Muscle of leg (tissue), 16 donors: ENCODE measurements at places on chromosomes 16 and 17.

- DNase-seq = no peak
Measured at GRCh38 chr17:78875363-78876093, 27.5 kb downstream of the CEP295NL start.

GRCh38 chr17:67400193-67400592 is 23.1 kb downstream of the PITPNC1 start:
- peak; percentile 81 for DNase-seq

- no peak for DNase-seq
Measured at GRCh38 chr16:86232496-86232895, 277.8 kb upstream of the FOXF1 start.

GRCh38 chr17:28272166-28272565 is 46.8 kb upstream of the TMEM97 start:
- no peak for DNase-seq

DNA sequence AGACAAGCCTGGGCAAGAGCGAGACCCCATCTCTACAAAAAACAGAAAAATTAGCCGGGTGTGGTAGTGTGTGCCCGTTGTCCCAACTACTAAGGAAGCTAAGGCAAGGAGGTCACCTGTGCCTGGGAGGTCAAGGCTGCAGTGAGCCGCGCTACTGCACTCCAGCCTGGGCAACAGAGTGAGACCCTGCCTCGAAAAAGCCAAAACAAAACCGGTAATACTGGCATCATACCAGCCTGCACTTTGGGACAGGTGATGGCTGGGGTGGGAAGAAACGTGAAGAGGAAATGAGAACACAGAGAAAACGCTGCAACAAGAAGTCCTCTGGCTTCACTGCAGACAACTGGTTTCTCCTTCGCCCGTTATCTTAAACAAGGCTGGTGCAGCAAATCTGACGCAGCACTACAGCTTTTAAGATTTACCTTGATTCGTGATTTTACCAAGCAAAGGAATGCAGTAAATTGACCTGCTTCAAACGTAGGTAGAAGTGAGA is 725 bp upstream of the CASC3 start:
- DNase-seq = peak; percentile 21

GRCh38 chr17:35088356-35088880 is 24.9 kb upstream of the RFFL start:
- DNase-seq = peak; percentile 64

DNA sequence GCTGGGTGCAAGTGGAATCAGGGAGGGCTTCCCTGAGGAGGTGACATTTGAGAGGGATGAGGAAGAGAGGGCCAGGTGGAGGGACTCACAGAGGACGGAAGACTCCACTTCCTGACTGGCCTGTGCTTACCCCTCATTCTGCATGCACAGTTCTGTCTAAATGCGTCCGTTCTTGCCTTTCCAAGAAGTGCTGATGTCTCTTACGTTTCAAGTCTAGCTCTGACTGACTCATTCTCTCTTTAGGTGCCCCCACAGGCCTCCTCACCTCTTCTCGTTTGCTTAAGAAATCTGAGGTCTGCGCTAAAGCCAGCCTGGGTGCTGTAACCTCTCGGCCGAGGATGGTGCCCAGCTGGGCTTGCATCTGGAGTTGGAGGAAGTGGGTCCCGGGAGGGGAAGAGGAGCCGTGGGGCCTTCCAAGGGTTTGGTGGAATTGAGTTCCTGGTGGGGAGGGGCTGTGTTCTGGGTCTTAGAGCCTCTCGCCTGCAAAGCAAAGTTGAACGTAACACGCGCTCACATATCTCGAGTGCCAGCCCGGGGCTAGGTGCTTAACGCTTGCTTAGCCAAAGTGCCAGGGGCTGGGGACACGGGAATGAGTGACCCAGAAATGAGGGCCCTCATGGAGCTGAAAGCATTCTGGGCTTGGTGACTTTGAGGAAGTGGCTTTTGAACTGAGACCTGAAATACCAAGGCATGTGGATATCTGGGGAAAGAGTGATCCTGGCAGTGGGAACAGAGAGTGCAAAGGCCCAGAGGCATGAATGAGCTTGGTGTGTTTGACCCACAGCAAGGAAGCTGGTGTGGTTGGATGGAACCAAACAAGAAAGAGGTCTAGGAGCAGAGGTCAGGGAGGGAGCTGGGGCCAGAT is 4.8 kb downstream of the IL4R start:
- peak; percentile 75 for DNase-seq

GRCh38 chr16:70670175-70670574 is 15.7 kb downstream of the MTSS2 start:
- no peak for DNase-seq

- no peak for DNase-seq
Measured at GRCh38 chr16:86834451-86835035, 256.2 kb downstream of the FOXL1 start.

- peak; percentile 89 for DNase-seq
Measured at GRCh38 chr17:82230609-82231311, 1.9 kb downstream of the SLC16A3 start.

DNA sequence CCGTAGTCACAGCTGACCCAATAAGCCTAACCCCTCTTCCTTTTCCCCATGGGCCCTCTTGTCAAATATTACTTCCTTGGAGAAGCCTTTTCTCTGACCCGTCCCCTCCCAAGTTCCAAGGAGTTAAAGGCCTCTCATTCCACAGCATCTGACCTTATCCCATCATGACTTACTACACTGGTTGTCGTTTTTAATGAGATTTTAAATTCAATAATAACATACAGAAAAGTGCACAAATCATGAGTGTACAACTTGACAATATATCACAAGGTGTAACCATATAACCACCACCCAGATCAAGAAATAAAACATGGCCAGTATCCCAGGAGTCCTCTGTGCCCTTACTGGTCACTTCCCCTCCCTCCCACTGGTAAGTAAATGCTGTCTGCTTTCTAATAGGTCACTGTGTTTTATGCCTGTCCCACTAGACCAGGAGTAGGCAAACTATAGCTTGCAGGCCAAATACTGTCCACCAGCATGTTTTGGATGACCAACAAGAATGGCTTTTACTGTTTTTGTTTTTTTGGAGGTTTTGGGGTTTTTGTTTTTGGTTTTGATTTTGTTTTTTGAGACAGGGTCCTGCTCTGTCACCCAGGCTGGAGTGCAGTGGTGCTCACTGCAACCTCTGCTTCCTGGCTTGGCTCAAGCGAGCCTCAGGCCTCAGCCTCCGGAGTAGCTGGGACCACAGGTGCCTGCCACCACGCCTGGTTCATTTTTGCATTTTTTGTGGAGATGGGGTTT is 1.2 kb upstream of the FDXR start:
- no peak for DNase-seq

- DNase-seq = no peak
Measured at GRCh38 chr16:82007189-82007588, 4.1 kb downstream of the SDR42E1 start.

GRCh38 chr16:70573451-70574121 is 50.0 kb downstream of the SF3B3 start:
- DNase-seq = peak; percentile 97

DNA sequence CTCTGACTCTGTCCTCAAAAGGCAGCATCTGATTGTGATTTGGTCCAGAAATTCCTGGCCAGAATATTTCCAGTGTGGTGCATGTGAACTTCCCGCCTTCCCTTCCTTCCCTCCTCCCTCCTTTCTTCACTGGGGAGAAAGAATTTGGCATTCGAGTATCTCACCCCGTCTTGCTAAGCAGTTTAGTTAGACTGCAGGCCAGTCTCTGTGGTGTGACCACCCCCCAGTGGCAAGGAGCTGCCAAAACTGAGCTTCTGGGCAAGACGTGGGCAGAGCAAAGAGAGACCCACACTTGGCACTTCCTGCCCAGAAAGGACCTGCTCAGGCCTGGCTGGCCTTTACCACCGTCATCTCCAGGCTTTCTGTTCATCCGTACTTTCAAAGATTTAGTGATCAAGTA is 36.4 kb downstream of the SNX20 start:
- peak; percentile 76 for DNase-seq

- no peak for DNase-seq
Measured at GRCh38 chr17:14316126-14316832, 15.4 kb downstream of the HS3ST3B1 start.

DNA sequence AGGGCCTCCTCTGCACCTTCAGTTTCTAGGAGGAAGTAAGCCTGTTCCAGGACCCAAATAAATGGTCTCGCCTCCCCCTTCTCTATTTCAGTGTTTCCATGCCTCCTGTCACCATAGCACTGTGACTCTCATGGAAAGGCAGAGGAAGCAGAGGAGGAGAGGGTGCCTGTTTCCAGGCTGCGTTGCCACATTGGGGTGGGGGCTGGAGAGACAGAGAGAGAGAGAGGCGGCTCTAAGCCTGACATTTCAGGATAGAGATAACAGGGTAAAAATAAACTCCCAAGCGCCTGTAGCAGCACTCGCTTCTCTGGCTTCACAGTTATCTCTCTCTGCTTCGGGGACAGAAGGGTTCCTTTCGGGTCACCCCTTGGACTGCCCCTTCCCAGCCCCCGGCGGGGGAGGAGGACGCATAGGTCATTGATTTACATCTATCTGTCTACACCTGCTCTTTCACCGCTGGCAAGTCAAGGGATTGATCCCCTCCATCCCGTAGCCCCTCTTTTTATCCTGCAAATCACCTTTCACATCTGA is 71.2 kb upstream of the MRTFB start:
- DNase-seq = no peak
